Activated naive CD4-positive, alpha-beta T cell (primary cell): ENCODE measurements at places on chromosomes 7 and 10.

- DNase-seq = no peak
These were observed 190.2 kb downstream of the TNS3 start for GRCh38 chr7:47391726-47392125.

DNA sequence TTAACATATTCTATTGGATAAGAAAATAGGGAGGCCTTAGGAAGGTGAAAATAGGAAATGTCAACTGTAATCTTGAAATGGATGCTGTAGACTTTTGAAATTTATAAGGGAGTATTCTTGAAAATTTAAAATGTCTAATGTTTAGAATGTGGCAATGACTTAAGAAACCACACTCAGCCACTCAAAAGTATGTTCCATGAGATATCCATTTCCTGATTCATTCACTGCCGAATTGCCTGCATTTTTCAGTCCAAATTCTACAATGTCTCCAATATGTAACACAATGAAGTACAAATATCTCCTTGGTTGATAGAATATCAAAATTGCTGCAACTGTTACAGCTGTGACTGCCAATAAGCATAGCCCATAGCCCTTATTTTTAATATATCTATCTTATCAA lies 25.9 kb downstream of the PRKG1 start:
- no peak for DNase-seq

DNA sequence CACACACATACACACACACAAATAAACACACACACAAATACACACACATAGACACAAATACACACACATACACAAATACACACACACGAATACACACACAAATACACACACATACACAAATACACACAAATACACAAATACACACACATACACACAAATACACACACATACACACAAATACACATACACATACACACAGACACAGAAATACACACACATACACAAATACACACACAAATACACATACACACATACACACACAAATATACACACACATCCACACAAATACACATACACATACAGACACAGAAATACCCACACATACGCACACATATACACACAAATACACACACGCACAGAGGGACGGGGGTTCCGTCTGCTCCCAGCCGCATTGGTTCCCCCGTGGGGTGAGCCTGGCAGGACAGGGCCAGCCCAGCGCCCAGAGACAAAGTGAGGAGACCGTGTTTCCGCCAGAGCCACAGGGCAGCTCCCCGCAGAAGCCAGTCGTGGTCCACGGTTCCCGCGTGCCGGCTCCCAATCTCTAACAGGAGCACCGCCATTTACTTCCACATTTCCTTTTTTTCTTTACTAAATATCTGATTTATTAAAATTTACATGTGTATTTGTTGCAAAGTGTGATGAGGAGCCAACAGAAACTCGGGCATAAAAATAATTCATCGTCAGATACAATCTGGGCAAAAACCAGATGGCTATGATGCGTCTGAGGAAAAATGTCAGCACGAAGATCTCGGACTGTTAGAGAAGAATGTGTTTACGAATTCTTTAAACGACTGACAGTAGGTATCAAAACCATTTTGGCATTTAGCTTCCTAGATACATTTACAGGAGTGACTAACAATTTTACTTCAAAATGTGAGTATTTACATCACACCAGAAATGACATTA lies 3.1 kb upstream of the KNDC1 start:
- DNase-seq = no peak

- no peak for DNase-seq
These were observed 85.5 kb downstream of the ADCY1 start for GRCh38 chr7:45659496-45660139.

GRCh38 chr7:38112075-38112474 lies 66.0 kb upstream of the STARD3NL start:
- no peak for DNase-seq

- no peak for DNase-seq
These were observed 852.0 kb upstream of the PHF14 start for GRCh38 chr7:10121631-10122030.

- DNase-seq = no peak
These were observed 107.8 kb upstream of the ASAH2 start for GRCh38 chr10:50358925-50359687.
